Right lung (tissue), 10 donors: ENCODE measurements at places on chromosomes 3 and 15.
A peak's percentile ranks its signal among the peaks of the same experiment; 100 is the strongest.

DNA sequence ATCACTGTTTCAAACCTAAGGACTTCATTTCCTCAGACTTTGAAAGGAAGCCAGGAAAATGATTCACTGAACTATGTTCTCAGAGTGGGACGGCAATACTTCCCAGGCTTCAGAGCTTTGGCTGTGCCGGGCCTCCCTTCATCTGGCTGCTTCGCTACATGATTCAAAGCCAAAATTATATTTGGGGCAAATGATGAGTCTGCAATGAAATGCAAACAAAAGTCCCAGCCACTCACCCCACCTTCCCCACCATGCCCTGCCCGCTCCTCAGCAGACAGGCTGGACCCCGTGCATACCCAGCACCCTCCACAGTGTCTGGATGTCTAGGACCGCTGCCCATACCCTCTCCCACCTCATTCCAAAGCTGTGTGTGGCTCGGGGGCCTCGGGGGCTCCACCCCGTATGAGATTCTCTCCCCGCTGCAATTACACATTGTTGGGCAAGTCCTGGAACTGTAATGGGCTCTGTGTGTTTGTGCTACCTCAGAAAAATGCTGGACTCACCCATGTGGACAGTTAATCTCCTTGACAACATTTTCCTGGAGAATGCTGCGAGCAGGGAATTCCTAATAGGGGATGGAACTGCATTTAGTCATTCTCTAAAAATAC, 32.2 kb downstream of the ATP10A start:
- no peak for DNase-seq

DNA sequence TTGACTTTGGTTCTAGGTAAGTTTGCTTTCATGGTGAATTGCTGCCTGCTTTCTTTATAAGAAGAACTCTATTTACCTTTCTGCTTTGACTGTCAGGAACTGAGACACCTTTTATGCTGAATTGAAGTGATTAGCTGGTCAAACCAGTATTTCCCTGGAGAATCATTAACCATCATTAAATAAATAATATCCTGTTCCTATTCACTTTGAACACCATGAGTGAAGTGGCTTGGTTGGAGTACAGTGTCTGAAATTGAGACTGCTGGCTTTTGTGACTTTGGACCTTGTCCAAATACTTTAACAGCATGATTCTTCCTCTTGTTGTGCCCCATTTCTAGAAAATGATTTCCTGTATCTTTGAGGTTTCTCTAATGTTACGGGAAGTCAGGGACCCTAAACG, 5.6 kb upstream of the TMEM62 start:
- peak; percentile 58 for DNase-seq

DNA sequence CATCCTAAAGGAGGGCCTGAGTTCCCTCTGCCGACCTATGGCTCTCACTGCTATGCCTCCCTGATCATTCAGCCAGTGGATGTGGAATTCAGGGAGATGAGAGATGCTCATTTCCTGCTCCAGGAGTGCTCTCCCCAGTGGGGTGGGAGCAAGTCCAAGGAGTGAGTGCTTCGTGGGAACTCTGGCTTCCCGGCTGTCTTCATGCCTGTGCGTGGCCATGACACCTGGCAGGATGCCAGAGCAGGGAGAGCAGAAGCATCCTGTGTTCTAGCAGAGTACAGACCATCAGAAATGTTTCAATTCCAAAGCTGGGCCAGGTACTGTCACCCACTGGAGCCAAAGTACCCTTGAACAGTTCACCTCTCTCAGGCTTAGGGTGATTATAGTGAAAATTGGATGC, 45.1 kb downstream of the APH1B start:
- no peak for DNase-seq

DNA sequence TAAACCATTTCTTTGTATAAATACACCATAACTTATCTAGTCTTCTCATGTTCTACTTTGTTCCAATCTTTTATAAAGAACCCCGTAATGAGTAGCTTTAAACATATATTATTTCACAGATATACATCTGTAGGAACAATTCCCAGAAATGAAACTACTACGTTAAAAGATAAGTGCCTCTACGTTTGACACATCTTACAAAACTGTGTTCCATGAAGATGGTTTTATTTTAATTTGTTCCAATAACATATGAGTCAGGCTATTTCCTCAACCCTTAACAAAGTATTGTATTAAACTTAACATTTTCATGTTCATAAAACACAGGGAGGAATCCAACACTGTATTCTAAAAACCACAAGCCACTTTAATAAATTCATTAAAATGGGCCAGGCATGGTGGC, 52.9 kb downstream of the TRPM7 start:
- no peak for DNase-seq

- peak; percentile 56 for DNase-seq
These were observed 1.8 kb downstream of the RBMS3 start for GRCh38 chr3:29282427-29283230.

GRCh38 chr15:44009038-44009437, 182.2 kb downstream of the WDR76 start:
- no peak for DNase-seq

GRCh38 chr15:63027646-63028045, 14.9 kb upstream of the TPM1 start:
- DNase-seq: no peak

DNA sequence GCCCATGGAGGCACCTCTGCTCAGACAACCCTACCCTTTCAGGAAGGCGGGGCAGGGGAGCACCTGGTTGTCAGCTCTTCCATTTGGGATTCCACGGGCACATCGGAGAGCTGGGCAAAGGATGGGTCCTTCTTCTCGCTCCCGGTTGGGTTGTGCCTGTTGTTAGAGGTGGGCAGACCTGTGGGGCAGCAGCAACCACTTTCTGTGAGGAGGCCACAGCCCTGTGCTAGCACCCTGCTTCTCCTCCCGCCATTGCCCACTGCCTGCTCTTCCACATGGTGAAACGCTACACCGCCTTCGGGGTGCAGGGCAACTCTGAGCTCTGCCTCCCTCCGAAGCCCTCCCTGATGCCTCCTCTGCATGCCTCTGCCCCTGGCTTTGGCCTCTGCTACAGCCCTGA, 7.0 kb upstream of the HHATL start:
- DNase-seq: no peak

- DNase-seq: no peak
These were observed 32.7 kb downstream of the ZNF385D start for GRCh38 chr3:21718161-21718765.

- DNase-seq: no peak
These were observed 24.6 kb upstream of the SRP14 start for GRCh38 chr15:40063563-40064011.

DNA sequence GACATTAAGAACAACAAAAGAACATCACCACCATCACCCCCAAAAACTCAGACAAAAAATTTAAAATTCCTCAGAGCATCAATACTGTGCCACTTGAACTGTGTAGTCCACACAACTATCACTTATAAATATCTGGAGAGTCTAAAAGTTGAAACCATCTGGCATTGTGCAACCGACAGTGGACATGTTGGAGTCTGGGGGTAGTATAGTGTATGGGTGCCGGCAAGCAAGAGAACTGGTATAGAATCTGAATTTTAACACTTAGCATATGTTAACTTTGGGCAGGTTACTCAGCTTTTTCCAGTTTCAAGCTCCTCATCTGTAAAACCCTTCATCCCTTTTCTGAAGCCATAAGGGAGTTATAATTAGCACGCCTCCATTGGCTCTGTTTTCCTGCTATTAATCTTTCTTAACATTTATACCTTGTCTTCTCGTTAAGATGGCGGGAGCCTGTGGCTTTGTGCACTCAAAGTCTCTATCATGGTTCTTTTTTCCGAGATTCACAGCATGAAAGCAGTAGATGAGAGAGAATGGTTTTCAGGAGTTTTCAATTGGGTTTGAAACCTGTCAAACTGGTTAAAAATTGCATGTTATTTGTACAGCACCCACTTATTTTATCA, 255.7 kb upstream of the TBL1XR1 start:
- DNase-seq: no peak

DNA sequence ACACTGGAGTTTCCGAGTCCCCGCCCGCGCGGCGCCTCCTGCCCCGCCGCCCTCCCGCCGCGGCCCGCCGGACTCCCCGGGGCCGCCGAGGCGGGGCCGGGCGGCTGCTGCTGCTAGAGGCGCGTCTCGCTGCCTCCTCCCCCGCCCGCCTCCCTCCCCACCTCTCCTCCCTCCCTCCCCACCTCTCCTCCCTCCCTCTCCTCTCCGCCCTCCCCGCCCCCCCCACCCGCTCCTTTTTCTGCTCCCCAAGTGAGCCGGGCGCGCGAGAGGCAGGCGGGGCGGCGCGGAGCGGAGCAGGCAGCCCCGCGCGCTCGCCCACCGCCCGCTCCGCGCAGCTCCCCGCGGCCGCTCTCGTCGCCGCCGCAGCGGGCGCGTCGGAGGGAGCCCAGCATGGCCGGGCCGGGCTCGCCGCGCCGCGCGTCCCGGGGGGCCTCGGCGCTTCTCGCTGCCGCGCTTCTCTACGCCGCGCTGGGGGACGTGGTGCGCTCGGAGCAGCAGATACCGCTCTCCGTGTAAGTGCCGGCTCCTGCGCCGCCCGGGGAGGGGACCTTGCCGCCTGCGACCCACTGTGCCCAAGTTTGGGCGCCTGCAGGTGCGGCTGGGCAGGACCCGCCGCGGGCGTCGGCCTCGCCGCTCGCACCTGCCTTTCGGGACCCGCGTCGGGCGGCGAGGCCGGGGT, at the start of gene CACNA2D3:
CACNA2D3 (plus strand) TSS at position 229 of the 679 bp plus-strand sequence.
- no peak for DNase-seq

- DNase-seq: no peak
These were observed 9.3 kb upstream of the RFTN1 start for GRCh38 chr3:16522834-16523233.

GRCh38 chr3:40973141-40973540, 226.2 kb upstream of the CTNNB1 start:
- no peak for DNase-seq

GRCh38 chr15:91127236-91127955, 27.3 kb downstream of the SV2B start:
- DNase-seq: no peak

DNA sequence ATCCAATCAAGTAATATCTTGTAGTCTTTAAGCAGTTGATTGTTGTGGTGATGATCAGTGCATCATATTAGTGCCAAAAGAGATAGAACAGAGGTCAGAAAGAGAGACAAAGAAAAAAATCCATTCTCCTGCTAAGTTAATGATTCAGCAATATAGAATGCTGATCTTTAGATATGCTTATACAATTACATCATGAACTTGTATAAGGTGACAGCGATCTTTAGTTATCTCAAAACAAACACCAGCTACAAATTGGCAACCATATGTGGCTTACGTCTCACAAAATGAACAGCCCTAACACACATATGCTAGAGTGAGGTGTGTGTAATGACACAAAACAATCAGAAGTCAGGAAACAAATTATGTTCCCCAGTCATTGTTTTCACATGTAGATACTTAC, 12.5 kb downstream of the LSAMP start:
- no peak for DNase-seq

DNA sequence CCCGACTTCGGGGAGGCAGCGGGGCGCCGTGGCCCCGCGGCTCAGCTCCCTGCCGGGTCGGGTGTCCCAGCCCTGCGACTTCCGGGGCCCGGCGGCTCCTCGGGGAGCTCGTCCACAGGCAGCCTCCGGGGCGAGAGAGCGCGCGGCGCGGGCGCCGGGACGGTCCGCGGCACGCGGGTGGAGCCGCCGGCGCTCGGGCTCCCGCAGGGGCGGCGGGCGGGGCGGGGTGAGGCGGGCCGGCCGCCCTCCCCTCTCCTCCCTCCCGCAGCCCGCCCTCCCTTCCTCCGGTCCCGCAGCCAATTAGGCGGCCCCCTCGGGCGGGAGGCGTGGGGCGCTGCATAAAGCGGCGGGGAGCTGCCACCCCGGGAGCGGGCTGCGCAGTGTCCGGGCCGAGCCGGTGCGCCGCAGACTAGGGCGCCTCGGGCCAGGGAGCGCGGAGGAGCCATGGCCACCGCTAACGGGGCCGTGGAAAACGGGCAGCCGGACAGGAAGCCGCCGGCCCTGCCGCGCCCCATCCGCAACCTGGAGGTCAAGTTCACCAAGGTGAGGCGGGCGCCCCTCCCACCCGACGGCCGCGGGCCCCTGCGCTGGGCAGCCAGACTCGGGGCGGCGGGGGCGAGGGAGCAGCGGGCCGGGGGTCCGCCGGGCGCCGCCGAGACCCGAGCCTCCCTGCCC, at the start of gene ALDH1A3:
ALDH1A3 (plus strand) TSS at position 368 of the 675 bp plus-strand sequence; CDS start at position 445, 77 bp downstream.
- no peak for DNase-seq

DNA sequence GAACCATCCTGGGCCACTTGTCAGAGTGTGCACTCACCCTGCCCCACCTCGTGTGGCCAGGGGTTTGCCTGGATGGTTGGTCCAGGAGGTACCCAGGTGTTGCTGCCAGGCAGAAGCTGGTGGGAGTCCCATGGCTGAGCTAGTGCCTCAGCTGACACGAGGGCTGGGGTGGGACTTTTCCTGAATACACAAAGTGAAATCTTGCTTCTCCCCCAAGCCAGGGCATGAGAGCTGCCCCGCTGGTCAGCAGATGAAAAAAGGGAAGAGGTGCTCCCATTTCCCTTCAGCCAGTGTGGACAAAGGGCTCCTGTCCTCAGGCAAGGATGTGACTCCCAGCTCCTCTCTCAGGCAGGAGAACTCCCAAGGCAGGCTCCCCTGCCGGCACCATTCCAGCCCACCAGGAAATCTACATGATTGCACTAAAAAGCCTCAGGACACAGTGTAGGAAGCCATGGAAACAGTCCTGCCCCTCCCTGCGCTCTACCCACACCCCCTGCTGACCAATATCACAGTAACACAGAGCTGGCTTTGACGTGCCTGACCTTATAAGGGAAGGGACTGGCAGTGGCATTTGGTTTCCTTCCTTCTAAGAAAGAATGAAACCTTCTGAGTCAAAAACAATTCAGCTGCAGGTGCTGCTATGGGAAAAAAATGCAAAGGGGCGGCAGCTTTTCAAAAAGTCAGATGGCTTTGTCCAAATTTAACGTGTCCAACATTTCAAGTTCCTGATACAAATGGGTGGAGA, 33.9 kb downstream of the MYO5C start:
- peak; percentile 46 for DNase-seq

- DNase-seq: no peak
These were observed 39.1 kb downstream of the TMCC1 start for GRCh38 chr3:129854460-129854859.

DNA sequence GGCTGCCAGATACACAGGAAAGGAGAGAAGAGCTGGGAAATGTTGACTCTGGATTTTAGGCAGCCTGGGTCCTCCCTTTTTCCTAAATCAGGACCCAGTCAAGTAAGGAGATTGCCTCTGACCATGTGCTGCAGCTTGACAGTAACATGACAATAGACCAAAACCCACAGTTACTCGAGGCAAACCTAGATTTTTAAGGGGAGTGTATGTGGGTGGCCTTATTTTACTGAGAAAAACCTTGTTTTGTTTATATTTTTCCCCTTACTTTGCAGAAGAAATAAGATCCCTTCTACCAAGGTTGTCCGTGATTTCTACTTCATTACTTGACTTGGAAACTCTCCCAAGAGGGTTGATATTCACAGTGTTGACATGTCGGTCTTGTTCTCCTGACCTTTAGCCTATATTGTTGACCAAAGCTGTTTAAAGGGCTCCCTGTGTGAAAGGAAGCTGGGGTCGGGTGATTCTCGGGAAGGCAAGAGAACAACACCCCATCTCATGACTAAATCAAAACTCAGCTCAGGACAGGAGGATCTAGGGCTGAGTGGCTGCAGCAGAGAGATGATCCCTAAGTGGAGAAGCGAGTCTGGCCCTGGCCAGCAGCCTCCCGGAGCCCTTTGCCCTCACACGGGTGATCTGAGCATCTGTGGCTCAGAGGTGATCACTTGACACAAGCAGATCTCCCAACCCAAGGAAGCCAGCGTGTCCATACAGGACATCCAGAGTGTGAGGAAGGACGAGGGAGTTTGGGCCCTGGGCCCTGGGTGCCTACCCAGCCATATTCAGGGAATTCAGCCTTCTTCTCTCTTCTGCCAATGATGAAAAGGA, 31.0 kb upstream of the SLCO2A1 start:
- DNase-seq: no peak

GRCh38 chr3:102018551-102018950, 169.2 kb downstream of the NFKBIZ start:
- no peak for DNase-seq

- no peak for DNase-seq
These were observed 1.2 kb downstream of the IL20RB start for GRCh38 chr3:136958939-136959338.
